ENCODE measurements at places on chromosomes 13 and 19.

DNA sequence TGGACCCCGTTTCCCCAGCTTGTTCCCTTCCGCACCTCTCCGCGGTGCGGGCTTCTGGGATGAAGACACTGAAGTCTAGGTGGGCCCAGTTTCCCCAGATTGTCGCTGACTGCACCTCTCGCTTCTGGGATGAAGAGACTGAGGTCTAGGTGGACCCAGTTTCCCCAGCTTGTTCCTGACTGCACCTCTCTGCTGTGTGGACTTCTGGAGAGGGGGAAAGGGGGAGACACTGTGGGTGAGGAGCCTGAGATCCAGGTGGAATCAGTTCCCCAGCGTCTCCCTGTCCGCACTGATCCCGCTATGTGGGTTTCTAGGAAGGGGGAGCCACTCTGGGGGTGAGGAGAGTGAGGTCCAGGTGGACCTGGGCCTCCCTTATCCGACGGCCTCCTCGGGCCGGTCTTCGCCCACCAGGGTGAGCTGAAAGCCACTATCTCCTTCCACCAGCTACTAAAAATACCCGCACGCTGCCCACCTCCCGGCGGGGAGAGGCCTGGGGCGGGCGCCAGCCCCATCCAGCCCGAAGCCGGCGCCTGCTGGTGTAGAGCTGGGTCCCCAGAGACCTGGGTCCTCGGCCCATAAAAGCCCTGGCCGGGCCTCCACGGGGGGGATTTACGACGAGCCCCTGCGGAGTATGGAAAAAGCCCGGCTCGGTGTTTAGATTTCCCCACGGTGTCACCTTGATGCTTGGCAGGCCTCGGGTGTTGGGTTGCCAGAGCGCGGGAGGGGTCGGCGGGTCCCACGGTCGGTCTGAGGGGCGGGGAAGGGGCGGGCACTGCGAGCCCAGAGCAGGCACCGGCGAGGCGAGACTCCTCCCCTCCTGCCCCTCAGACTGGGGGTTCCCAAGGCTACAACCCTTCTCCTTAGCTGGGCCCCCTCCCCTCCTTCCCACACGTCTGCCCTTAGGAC lies 10.6 kb downstream of the FUT6 start:
- no peak for DNase-seq

- no peak for DNase-seq
Observed at GRCh38 chr19:35484252-35485036, 5.8 kb downstream of the KRTDAP start.

DNA sequence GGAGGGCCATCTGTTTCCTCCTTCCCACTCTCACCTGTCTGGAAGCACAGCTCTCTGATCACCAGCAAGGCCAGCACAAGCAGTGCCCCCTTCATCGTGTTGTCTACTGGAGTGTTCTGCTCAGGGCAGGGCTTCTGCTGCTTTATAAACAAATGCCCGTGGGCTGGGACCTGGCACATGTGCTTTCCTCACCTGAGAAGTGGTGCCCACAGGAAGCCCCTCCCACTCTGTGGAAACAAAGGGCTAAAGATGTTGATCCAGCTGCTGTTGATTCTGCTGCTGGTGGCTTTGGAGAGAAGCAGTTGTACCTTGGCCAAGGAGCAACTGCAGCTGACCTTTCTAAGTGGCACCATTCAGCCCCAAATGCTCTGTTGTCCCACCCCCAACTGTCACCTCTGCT lies 26.4 kb upstream of the ZNF181 start:
- no peak for DNase-seq

- DNase-seq = no peak
Observed at GRCh38 chr19:43563816-43564457, 11.4 kb downstream of the XRCC1 start.

DNA sequence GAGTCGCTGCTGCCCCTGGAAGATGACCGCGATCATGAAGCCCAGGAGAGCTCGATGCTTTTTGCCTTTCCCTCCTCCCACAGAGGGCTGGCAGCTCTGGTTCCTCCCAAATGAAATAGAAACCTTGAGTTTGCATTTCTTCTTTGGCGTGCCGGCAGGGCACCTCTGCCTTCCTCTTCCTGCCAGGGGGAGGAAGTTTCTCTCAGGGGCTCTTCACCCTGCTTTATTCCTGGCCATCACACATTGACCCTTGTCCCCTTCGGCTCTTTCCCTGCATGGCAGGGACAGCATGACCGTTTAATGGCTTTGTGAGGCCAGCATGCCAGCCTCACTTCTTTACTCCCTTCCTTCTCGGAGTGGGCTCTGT lies 47.9 kb downstream of the ACTN4 start:
- DNase-seq = no peak

DNA sequence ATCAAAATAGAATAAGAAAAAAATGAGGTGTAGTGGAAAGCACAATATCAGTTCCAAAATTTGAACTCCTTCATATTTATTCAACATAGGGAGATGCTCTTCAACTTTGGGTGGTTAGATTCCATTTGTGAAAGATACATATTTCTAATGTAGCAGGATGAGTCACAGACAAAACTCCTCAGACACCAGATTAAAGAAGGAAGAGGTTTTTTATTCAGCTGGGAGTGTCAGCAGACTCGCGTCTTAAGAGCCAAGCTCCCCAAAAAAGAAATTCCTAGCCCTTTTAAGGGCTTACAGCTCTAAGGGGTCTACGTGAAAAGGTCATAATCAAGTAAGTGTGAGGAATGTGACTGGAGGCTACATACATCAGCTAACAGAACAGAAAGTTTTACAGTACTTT lies 6.8 kb upstream of the ZNF765 start:
- no peak for DNase-seq

GRCh38 chr13:44868397-44868796 lies 120.9 kb downstream of the NUFIP1 start:
- DNase-seq = no peak

DNA sequence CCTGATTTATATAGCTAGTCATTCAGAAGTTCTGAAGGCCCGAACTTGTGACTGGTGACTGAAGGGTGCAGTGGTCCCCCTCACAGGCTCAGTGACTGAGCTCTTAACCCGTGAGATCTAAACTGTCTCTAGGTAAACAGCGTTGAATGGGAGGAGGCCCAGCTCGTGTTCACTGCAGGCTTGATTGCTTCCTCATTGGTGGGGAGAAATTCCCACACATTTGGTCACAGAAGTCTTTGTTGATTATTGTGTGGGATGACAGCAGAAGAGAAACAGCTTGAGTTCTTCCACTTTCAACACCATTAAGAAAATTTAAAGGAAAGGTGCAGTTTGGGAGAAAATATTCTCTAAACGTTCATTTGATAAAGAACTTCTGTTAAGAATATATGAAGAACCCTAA lies 1178.0 kb downstream of the UQCRFS1 start:
- no peak for DNase-seq

DNA sequence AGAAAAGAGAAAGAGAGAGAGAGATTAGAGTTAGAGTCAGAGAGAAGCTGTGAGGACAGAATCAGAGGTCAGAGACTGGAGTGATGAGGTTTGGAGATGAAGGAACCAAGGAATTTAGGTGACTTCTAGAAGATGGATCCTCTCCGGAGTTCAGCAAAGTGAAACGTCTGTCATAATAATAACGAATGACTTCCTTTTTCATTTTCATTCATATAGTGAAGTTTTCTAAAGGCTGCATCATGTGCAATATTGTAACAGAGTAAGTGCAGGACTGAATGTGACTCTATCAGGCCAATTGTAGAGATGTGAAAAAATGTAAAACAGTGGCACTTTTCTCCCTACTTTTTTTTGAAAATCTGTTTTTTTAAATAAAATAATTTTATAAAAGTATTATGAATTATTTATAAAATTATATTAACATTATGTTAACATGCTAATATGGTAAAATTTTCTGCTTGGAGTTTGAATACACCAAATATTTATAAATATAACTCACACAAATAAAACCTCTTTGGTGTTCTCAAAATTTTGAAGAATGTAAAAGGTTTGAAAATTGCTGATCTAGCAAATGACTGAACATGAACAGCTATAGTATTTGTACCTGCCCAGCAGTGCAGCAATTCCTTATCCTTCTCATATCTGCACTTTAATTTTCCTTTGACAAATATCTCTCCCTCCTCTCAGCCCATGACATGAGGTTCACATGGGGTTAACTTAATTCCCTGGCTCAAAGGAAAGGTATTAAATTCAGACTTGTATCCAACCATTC lies 4.2 kb upstream of the TNFSF11 start:
- DNase-seq = no peak

DNA sequence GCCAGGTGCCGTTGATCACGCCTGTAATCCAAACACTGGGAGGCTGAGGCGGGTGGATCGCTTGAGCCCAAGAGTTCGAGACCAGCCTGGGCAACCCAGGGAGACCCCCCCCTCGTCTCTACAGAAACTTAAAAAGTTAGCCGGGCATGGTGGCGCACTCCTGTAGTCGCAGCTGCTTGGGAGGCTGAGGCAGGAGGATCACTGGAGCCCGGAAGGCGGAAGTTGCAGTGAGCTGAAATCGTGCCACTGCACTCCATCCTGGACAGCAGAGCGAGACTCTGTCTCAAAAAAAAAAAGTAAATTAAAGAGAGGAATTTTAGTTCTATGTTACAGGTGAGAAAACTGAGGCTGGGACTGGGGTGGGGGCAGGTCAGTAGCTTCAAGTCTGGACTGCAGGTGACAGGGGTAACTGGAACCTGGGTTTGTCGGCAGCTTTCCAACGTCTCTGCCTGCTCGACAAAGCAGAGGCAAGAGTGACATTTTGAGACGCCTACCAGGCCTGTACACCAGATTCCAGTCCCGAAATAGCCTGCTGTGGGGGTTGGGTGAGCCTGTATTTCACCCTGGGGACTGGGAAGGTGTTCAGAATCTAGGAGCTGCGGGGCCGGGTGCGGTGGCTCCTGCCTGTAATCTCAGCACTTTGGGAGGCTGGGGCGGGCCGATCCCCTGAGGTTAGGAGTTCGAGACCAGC lies 1.2 kb downstream of the SELENOW start:
- no peak for DNase-seq

GRCh38 chr19:29615891-29616425 lies 9.9 kb downstream of the POP4 start:
- no peak for DNase-seq

DNA sequence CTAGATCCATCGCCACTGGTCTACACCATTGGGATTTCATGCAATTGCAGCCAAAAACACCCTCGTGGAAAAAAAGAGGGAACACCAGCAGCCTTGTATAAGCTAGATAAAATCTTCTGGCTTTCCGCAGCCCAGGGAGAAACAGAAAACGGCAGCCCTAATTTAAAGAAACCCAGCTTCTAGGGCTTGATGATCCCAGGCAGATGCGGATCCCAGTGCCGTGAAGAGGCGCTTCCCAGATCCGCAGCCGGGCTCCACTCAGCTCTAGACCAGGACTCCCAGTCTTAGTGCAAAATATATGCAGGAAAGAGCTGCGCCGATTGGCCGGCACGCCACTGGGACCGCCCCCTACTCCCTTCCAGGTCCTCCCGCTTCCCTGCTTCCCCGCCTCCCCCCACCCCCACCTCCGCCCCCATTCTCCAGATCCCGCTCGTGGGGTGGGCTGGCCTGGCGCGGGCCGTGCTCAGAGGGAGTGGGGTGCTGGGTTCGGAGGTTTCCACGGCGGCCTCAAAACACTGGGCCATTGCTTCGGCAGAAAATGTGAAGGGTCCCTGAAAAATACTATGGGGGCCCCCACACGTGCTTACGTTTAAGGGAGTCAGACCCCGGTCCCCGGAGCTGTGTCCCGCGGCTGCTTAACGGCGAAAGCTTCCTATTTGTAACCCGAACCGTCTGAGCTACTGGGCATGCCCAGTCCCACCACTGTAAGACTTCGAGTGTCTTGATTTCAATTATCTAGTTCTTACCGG lies 63.1 kb downstream of the SERP2 start:
- peak; percentile 64 for DNase-seq

- no peak for DNase-seq
Observed at GRCh38 chr13:21672796-21673538, 2.1 kb downstream of the FGF9 start.

DNA sequence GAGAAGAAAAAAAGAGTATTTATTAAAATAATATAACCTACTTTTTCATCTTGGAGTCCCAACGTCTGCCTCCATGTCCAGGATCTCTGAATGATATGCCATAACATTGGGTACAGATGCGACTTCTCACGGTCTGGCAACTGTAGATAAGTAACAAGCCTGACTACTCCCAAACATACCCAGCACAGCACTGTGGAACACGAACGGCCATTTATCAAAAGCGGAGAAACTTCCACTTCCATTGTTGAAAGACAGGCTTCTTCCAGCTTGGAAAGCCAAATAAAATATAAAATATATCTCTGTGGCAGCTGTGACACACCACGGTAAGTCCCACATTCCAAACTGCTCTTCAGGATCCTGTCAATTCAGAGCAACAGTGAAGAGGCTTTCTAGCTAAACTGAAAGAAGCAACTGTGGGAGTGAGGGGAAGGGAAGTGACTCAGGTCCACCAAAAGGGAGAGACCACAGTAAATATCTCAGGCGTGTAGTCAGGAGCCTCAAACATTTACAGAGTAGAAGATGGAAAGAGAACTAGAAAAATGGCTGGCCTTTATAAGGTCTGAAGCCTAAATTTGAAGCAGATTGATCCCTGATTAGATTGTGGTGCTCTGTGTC lies 331.7 kb downstream of the LIG4 start:
- DNase-seq = no peak

Measured in stimulated activated effector memory CD8-positive, alpha-beta T cell treated with anti-CD3 and anti-CD28 coated beads, Interleukin-12 subunit alpha, Interleukin-12 subunit beta, amount 100 ng/mL, for 72 hours (primary cell).